ENCODE measurements at places on chromosomes 12 and 14.

DNA sequence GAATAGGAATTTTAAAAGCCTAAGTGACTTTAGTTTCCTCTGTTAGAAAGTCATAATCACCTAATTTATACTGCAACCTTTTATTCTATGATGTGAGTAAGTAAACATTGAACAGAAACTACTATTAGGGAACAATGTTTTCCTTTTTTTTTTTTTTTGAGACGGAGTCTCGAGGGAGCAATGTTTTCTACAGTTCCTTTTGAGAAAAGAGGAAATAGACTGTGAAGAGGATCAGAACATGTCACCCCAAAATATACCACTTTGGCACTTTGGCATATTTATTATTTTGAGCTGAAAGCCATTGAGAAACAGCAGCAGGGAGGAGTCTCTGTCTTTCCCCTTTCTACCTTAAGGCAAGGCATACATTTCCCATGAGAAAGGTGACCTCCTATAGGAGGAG, 162.7 kb upstream of the CNOT2 start:
- DNase-seq: no peak

- DNase-seq: peak; percentile 89
Measured at GRCh38 chr12:51592034-51592705, 1.1 kb downstream of the SCN8A start.

GRCh38 chr14:26835979-26836570, 238.2 kb upstream of the NOVA1 start:
- no peak for DNase-seq

- DNase-seq: no peak
Measured at GRCh38 chr12:93134175-93134890, 205.2 kb upstream of the EEA1 start.

DNA sequence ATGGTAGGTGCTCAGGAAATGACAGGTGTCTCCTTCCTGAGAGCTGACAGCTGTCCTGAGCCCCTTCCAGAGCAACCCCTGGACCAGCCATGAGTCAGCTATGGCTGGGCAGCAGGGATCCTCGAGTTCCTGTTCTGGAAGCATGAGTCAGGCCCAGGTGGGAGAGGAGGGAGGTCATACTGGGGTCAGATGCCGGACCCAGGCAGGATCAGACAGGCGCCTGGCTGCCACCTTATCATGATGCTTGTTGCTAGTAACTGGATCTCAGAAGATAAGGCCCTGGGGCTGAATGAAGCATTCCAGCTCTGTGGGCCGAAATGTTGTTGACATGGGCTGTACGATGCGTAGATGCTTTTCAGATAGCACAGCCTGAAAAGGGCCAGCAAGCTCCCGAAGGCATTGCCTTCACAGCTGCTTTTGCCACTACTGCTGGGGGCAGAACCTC, 17.4 kb upstream of the KRT7 start:
- DNase-seq: peak; percentile 92

- no peak for DNase-seq
Measured at GRCh38 chr12:87922736-87923135, 106.5 kb downstream of the C12orf50 start.

DNA sequence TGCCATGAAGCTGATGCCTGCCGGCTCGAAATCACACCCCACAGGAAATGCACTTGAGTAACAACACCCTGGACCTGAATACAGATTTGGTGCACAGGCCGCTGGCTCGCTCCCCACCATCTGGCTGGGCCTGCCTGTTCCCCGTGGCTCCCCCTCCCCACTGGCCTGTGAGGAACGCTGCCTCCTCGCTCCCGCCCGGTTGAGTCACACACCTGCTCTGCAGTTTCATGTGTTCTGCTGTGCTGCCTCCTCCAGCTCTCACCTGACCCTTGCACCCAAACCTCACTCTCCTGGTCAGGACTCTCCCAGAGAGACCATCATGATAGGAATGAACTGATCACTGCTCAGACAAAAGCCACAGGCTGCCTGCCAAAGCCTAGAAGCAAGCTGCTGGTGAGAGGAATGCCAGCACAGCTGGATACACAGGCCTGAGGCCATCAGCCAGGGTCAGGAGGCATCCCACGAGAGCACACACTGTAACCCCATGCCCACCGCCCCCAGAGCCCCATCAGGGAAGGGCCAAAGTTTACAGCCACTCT, 3.8 kb upstream of the SIVA1 start:
- DNase-seq: peak; percentile 65

- no peak for DNase-seq
Measured at GRCh38 chr12:21509768-21510167, 8.2 kb downstream of the GOLT1B start.

Measured in ELR (cell line).